RWPE1 (cell line): ENCODE measurements at places on chromosomes 1 and 21.

DNA sequence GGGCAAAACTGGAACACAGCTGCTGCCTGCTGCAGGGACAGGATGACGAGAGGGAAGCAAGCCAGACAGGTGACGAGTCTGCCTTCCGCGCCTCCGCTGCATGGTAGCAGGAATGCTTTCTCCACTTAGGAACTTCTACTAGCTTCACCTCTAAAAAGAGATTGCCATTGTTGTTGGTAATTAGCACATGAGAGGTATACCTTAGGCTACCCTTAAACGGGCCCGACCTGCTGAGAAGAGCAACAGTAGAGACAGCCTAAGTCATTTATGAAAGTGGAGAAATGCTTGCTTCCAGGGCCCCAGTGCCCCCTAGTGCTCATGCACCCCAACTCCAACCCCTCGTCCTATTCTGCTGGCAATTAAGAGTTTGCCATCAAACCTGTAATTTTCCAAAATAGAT is 96.9 kb upstream of the AKT3 start:
- no peak for DNase-seq

GRCh38 chr21:46568562-46568961 is 36.3 kb downstream of the S100B start:
- DNase-seq: no peak

- no peak for DNase-seq
Measured at GRCh38 chr1:234881893-234882771, 246.5 kb downstream of the TOMM20 start.

DNA sequence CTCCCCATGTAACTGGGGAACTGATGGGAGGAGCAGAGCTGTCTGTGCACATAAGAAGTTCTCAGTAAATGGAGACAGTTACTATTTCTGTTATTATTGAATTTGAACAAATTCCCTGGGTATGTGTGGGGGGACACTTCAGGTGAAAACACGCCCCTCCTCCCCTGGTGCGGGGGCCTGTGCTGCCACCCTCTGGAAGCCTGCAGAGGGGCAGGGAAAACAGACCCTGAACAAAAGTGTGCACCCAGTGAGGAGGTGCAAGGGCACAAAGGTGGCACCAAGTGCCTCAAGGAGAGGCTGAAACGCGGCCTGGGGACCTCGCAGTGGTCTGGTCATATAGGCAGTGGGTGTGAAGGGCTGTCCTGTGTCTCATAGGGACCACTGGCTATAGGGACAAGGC is 18.2 kb upstream of the NADK start:
- DNase-seq: no peak

DNA sequence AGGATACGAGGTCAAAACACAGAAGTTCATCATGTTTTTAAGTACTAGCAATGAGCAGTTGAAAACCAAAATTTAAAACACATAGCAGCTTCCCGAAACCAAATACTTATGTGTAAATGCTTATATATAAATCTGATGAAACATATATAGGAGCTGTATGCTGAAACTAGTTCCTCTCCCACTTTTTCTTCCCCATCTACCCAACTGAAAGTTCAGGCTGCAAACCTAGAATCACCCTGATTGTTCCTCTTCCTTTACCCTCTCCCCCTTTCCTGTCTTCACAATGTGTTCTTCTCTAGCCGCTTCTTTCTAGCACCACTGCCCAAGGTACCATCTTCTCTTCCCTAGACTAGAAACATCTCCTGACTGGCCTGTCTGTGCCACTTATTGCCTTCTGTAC is 90.6 kb downstream of the ST3GAL3 start:
- no peak for DNase-seq

DNA sequence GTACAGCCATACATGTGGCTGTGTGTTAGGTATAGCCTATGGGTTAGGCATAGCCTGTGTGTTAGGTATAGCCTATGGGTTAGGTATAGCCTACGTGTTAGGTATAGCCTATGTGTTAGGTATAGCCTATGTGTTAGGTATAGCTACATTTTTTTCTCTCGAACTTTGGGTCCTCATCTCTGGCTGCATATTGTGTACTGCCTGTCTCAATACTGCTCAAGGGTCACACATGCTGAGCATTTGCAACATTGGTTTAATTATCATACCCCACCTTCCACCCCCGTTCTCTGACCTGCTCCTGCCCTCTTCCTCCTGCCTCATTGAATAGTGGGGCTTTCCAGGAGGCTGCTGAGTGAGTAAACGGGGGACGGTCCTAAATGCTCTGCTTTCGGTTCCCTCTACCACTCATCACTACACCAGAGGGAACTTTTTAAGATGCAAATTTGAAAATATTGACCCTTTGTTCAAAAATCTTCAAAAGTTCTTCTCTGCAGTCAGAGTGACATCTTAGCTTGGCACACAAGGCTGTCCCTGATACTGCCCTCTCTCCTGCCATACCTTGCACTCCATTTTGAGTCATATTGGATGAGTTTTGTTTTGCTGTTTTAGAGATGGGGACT is 17.8 kb downstream of the OR2B11 start:
- DNase-seq: no peak

- DNase-seq: no peak
Measured at GRCh38 chr21:34927992-34928391, 121.1 kb downstream of the RUNX1 start.

DNA sequence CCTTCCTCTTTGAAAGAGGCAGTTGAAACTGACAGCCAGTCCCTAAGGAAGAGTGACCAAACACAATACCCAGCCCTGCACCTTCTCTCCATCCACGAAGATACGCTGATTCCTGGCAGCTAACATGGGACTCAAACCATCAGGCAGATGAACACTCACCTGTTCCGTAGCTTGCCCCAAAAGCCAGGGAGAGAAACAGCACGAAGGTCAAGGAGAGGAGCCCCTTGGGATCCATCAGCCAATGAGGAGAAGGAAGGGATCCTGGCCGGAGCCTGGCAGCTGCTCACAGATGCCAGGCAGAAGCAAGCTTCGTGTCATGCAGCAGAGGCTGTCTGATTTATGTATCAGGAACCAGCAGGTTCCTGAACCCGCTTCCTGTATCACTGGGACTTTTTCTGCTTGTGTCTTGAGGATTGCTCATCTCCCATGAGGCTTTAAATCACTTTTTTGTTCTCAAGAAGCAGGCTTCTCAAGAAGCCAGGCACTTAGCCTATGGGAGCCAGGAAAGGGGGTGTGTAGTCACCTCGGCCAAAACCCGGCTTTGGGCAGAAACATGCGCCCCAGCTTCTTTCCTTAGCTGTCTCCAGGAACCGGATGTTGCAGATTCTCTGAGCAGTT is at the start of gene SLAMF1:
TSS of gene SLAMF1 (minus strand) at position 334 of the 618 bp plus-strand sequence. CDS start at position 235, 99 bp downstream.
- no peak for DNase-seq

GRCh38 chr1:54404939-54405897 is 976 bp downstream of the SSBP3 start:
- no peak for DNase-seq

DNA sequence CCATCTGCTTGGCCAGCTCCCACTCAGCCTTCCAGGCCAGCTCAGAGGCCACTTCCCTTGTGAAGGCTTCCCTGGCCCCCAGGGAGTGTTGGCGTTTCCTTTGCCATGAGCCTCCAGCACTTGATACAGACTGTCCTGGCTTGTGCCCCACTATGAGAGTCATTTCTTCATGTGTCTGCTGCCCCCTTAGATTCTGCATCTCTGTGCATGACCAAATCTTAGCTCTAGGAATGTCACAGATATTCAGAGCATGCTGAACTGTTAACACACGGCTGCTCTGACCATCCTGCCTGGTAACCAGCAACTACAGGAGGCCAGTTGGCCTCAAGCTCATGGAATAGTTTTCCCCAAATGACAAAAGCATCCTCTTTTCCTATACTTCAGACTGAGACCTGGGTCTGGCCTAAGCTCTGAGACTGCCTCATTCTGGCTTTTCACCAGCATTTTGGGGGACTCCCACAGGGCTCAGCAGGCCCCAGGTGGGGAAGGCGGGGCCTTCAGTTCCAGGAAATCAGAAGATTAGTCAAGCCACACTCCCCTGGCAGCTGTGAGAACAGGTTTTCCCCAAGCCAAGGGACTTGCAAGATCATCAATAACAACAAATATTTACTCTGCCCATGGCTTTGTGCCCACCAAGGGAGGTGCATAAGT is 182.6 kb upstream of the EDN2 start:
- DNase-seq: no peak

DNA sequence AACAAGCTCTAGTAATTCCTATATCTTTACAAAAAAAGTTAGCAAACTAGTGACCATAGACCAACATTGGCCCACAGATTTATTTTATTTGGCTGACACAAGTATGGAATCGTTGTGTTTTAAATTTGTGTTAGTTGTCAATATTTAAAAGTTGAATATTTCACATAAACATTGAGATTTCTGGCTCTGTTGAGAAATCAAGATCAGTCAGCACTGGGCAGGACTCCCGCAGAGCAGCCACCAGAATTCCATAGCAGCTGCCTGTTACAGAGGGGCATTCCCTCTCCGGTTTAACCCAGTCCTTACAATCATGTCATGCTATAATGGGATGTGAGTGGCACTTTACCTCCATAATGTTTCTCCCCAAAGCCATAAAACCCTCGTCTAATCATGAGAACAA is 79.2 kb upstream of the NRIP1 start:
- no peak for DNase-seq

GRCh38 chr1:231493421-231494185 is 34.9 kb upstream of the TSNAX start:
- DNase-seq: no peak

GRCh38 chr1:234965111-234965510 is 163.5 kb downstream of the TOMM20 start:
- no peak for DNase-seq

- DNase-seq: no peak
Measured at GRCh38 chr1:222283147-222283768, 264.6 kb downstream of the HHIPL2 start.

- no peak for DNase-seq
Measured at GRCh38 chr1:203081465-203082230, 4.2 kb downstream of the MYOG start.

- no peak for DNase-seq
Measured at GRCh38 chr1:86750076-86750475, 45.7 kb downstream of the SH3GLB1 start.

- no peak for DNase-seq
Measured at GRCh38 chr1:218763538-218763937, 410.1 kb upstream of the LYPLAL1 start.

DNA sequence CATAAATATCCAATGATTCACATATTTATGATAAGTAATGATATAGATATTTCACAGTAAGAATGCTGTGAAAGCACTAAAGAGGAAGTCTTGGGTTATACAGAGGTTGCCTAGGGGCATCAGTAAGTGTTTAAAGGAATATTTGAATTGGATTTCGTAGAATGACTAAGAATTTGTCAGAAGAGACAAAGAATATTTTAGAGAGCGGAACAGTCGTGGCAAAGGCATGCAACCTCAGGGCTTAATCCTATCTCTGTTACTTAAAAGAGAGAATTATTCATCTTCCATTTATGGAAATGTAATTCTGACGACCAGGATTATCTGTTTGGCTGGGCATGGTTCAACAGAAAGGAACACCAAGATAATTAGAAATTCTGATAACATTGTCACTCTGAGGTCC is 171.9 kb upstream of the NR5A2 start:
- peak; percentile 89 for DNase-seq

- DNase-seq: no peak
Measured at GRCh38 chr1:54767526-54767925, 3.2 kb upstream of the PARS2 start.

- no peak for DNase-seq
Measured at GRCh38 chr1:197269053-197269452, 1.0 kb downstream of the CRB1 start.

GRCh38 chr1:19450811-19451515 is 34.4 kb downstream of the CAPZB start:
- peak; percentile 90 for DNase-seq

- peak; percentile 55 for DNase-seq
Measured at GRCh38 chr1:217333939-217334338, 297.0 kb downstream of the GPATCH2 start.

GRCh38 chr1:172931761-172932160 is 119.0 kb downstream of the TNFSF18 start:
- DNase-seq: no peak

- DNase-seq: peak; percentile 66
Measured at GRCh38 chr1:207077470-207078377, 10.9 kb upstream of the C4BPB start.

DNA sequence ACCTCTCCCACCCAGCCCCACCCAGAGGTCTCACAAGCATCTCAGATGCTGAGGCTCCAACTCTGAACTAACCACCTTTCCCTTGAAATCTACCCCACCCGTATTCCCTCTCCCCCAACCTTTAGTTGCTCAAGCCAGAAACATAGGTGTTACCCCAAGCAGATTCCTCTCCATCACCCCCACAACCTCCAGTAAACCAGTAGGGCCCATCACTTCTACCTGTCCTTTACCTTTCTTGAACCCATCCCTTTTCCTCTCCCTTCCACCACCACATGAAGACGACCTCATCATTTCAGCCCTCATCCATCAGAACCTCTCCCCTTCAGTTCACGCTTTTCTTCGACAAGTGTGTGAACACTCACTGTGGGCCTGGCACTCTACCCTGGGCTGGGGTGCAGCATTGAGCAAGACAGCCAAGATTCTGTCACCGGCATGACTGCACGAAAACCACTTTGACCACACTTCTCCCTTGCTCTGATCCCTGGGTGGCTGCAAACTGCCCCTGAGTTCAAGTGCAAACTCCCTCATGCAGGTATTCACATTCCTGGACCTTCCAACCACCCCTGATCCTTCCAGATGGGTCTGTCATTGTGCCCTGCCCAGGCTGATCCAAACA is 65.5 kb upstream of the LAPTM5 start:
- DNase-seq: no peak

GRCh38 chr1:95084317-95085176 is 11.8 kb upstream of the ALG14 start:
- DNase-seq: peak; percentile 32

DNA sequence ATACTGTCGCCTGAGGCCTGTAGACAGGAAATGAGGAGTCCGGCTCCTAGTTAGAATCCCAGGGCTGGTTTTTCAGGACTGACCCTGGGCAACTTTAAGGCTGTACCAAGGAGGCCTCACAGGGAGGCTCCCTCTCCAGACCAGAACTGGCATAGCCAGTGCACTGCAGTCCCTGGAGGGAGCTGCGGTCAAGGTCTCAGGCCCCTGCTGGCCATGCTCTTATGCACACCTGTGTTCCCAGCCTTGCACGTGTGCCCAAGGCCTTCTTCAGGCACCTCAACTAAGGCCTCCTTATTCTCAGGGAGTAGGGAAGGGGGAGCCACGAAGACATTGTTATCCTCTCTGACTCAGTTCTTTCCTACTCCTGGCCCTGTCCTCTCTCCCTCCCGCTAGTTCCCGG is 22.0 kb upstream of the IFNAR1 start:
- no peak for DNase-seq

- DNase-seq: no peak
Measured at GRCh38 chr21:15219894-15220293, 155.1 kb upstream of the NRIP1 start.

- DNase-seq: no peak
Measured at GRCh38 chr1:248189026-248189425, 8.0 kb upstream of the OR2M3 start.

GRCh38 chr1:29260531-29260930 is 24.2 kb downstream of the PTPRU start:
- no peak for DNase-seq

DNA sequence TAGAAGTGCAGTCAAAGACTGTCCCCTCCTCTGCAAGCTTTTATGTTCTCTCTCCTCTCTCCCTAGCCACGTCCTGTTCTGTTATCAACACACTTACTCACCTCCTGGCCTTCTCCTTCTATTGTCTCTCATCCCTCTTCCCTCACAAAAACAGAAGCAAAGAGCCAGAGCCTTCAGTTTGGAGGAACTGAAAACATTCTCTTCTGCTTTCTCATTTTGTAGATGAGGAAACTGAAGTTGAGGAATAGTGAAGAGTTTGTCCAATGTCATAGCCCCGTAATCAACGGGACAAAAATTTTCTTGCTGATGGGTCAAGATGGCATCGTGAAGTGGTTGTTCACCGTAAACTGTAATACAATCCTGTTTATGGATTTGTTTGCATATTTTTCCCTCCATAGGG is 1.9 kb downstream of the NLRP3 start:
- no peak for DNase-seq
